NCI-H2171 (cell line): ENCODE measurements at places on chromosomes 11 and 22.

GRCh38 chr11:46305295-46305694 lies 27.8 kb downstream of the CREB3L1 start:
- DNase-seq: no peak

- DNase-seq: no peak
Observed at GRCh38 chr11:64954201-64954600, 17.7 kb downstream of the MAJIN start.

DNA sequence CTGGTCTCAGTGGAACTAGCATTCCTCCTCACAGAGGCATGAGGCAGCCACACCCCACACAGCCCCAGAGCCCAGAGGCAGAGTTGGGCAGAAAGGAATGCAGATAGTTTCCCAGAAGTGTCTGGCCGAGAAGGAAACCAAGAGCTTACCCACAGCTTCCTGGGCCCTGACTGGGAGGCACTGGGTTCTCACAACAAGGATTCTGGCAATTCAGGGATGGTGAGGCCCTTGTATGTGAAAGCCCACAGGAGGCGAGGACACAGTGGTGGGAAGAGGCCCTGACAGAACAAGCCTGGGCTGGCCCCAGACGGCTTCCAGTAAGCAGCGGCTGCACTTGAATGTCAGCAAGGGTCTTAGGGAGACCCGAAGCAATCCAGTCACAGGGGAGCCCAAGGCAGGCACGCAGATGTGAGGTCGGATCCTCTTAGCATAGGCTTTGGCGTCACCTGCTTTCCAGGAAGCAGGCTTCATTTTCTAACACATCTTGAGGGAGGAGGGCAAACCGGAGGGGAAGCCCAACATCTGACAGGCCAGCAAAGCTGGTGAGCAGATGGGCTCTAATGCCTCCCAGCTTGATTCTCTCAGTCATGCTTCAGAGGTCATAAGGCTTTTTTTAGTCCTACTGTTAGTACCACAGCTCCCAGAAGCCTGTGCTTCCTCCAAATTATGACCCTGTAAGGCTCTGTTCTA lies 78.3 kb upstream of the AKIP1 start:
- DNase-seq: peak; percentile 86

- no peak for DNase-seq
Observed at GRCh38 chr22:40739721-40740120, 60.4 kb downstream of the MCHR1 start.
